ENCODE measurements at places on chromosomes 16 and 17. TPM values are rescaled to one million over a fixed set of nuclear protein-coding genes. Genes with fewer than 3 reads are reported as not detected.

KCNH4 gene
- total RNA-seq = 0.05 TPM

IRX5 gene
- 0.61 TPM for total RNA-seq

ADAP2 gene
- total RNA-seq = 8.1 TPM

ORAI3 gene
- total RNA-seq = 12.3 TPM

DNA sequence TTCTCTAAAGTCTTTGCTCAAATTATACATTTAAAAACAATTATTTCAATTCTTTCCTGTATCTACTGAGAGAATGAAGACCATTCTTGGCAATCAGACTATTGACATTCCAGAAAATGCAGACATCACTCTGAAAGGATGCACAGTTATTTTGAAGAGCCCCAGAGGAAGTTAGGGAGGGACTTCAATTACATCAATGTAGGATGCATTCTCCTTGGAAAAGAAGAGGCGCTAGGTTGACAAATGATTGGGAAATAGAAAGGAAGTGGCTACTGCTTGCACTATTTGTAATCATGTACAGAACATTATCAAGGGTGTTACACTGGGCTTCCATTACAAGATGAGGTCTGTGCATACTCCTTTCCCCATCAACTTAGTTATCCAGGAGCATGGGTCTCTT lies 74.3 kb downstream of the SSH2 start:
- no peaks in the 10 kb centered on the region for H3K36me3 ChIP-seq
- H3K4me1 ChIP-seq = no peaks in the 10 kb centered on the region
- DNase-seq = no peak
- H3K4me3 ChIP-seq = no peak overlapping the region
- no peaks in the 10 kb centered on the region for H3K27me3 ChIP-seq

- H3K27ac ChIP-seq = no peak overlapping the region
- DNase-seq = no peak
- no peak overlapping the region for H3K4me3 ChIP-seq
- no peaks in the 10 kb centered on the region for H3K4me1 ChIP-seq
- no peaks in the 10 kb centered on the region for H3K36me3 ChIP-seq
Measured at GRCh38 chr17:41523225-41523593, 4.5 kb upstream of the KRT15 start.

DNA sequence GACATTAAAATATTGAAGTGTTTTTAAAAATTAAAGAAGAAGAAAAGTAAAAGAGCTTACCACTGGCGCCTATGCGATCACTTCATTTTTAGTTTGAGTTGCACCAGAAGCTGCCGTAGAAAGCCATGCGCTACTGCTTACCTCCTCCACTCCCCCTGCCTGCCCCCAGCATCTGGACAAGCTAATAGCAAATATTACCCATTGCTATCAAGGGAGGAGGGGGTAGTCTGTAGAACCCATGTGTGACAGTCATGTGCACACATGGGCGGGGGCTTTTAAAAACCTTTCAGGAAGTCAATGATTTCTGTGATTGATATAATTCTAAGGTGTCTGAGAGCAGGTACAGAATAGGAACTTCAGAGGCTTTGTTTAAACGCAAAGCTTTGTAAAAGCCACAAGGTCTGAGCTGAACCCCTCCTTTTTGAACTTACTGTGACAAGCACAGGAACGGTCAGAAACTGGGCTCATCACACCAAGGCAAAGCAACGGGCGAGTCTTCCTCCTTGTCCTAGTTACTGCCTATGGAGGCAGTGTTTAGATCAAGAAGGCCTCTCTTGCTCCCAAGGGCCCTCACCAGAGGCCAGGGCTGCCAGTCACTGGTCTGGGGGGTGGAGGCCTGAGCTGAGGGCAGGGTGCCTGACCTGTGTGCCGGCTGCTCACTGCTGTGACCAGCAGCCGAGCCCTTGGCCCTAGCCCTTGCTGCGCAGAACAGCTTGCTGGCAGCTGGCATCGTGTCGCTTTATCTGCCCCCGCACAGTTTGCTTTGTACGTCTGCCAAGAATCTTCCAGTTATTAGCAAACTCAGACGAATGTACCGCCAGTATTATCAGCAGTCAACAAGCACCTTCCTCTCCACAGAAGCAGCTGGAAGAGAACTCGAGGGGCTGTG lies 15.0 kb downstream of the GINS2 start:
- peaks cover 95% of the 10 kb centered on the region for H3K36me3 ChIP-seq
- no peak overlapping the region for H3K27ac ChIP-seq
- no peaks in the 10 kb centered on the region for H3K27me3 ChIP-seq
- H3K4me1 ChIP-seq = no peaks in the 10 kb centered on the region
- no peak for DNase-seq

DNA sequence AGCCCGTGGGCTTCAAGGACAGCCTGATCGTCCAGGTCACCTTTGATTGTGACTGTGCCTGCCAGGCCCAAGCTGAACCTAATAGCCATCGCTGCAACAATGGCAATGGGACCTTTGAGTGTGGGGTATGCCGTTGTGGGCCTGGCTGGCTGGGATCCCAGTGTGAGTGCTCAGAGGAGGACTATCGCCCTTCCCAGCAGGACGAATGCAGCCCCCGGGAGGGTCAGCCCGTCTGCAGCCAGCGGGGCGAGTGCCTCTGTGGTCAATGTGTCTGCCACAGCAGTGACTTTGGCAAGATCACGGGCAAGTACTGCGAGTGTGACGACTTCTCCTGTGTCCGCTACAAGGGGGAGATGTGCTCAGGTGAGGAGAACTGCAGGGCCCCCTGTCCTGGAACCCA lies 31.5 kb upstream of the EFCAB13 start:
- H3K4me3 ChIP-seq = no peak overlapping the region
- H3K27me3 ChIP-seq = peaks cover 3% of the 10 kb centered on the region
- no peaks in the 10 kb centered on the region for H3K4me1 ChIP-seq
- H3K27ac ChIP-seq = no peak overlapping the region
- no peak for DNase-seq
- H3K36me3 ChIP-seq = no peaks in the 10 kb centered on the region

GRCh38 chr17:34163123-34163522 lies 92.0 kb upstream of the CCL2 start:
- H3K4me3 ChIP-seq = no peak overlapping the region
- no peak overlapping the region for H3K27ac ChIP-seq
- no peaks in the 10 kb centered on the region for H3K36me3 ChIP-seq
- H3K4me1 ChIP-seq = no peaks in the 10 kb centered on the region
- H3K27me3 ChIP-seq = no peaks in the 10 kb centered on the region

GRCh38 chr16:22220714-22221113 lies 14.6 kb downstream of the EEF2K start:
- H3K4me1 ChIP-seq = peaks cover 4% of the 10 kb centered on the region
- no peaks in the 10 kb centered on the region for H3K27me3 ChIP-seq
- H3K27ac ChIP-seq = no peak overlapping the region
- DNase-seq = no peak

DNA sequence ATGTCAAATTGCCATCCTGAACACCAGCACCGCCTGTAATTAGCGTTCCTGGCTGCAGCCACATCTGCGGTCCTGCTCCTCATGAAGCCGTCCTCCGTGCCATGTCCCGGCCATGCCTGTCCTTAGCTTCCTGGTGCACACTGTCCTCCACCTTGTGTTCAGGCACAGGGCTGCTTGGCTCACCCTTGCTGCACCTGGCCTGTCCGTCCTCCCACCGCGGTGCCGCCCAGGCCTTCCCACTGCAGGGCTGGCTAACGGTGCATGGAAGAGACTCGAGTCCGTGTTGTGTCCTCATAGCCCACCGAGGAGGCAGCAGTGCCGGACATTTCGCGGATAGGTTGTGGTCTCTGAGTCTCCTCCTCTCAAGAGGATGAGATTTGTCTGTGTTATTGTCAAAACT lies 20.4 kb downstream of the DUSP14 start:
- peaks cover 22% of the 10 kb centered on the region for H3K36me3 ChIP-seq
- H3K4me3 ChIP-seq = no peak overlapping the region
- H3K4me1 ChIP-seq = no peaks in the 10 kb centered on the region
- H3K27ac ChIP-seq = no peak overlapping the region

GRCh38 chr17:49875685-49876084 lies 27.8 kb upstream of the TAC4 start:
- DNase-seq = no peak
- peaks cover 4% of the 10 kb centered on the region for H3K4me1 ChIP-seq
- H3K4me3 ChIP-seq = no peak overlapping the region
- no peak overlapping the region for H3K27ac ChIP-seq
- H3K27me3 ChIP-seq = peaks cover 72% of the 10 kb centered on the region
- no peaks in the 10 kb centered on the region for H3K36me3 ChIP-seq

GRCh38 chr16:53576210-53576609 lies 73.2 kb upstream of the AKTIP start:
- no peaks in the 10 kb centered on the region for H3K36me3 ChIP-seq
- no peaks in the 10 kb centered on the region for H3K27me3 ChIP-seq
- no peaks in the 10 kb centered on the region for H3K4me1 ChIP-seq
- DNase-seq = no peak
- H3K4me3 ChIP-seq = no peak overlapping the region
- no peak overlapping the region for H3K27ac ChIP-seq

DNA sequence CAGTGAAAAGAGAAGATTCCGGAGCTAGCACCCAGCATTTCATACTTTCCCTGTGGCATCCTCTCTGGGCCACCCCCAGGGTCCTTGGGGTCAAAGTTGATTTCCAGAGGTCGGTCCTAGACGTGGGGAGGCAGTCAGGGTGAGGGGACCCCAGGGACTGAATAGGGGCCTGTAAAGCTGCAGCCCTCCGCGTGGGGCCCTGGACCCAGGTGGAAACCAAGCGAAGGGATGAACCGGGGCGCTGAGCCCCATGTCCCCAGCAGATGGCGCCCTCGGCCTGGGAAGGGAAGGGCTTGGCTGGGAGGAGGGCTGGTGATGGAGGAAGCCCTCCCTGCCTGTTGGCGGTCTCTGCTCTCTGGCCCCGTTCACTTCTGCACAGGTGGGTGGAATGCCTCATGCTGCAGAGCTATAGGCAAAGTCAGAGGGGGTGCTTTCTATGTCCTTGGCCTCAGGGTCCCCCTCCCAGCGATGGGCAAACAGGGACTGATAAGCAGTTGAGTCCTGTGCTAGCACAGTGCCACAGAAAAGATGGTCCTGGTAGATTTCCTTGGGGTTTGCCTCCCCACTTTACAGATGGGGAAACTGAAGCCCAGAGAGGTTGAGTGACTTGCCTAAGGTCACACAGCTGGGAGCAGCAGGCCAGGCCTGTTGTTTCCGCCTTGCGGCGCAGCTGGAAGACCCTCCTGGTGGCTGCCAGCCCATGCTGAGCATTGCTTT lies 163.4 kb upstream of the CIBAR2 start:
- H3K27me3 ChIP-seq = peaks cover 2% of the 10 kb centered on the region
- H3K4me1 ChIP-seq = no peaks in the 10 kb centered on the region
- no peaks in the 10 kb centered on the region for H3K36me3 ChIP-seq
- DNase-seq = peak; percentile 73
- no peak overlapping the region for H3K27ac ChIP-seq
- H3K4me3 ChIP-seq = no peak overlapping the region
